Activated gamma-delta T cell (primary cell): ENCODE measurements at places on chromosomes 13 and 19.
A peak's percentile ranks its signal among the peaks of the same experiment; 100 is the strongest.

DNA sequence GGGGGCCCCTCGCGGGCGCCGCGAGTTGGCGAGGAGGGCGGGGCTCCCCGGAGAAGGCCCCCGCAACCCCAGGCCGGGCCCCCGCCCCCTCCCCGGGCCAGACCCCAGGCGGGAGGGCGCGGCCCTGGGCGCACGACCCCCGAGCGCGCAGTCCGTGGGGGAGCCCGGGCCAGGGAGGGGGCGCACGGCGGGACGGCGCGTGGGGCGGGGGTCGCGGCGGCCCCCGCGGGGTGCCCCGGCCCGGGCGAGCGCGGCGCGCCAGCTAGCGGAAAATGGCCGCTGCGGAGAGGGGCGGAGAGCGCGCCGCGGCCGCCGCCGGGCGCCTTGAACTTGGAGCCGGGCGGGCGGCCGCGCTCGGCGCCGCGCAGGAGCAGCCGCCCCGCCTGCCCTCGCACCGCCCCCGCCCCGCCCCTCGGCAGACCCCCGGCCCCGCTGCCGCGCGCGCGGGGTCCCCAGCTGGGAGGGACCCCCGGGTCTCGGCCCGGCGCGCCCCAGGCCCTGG lies 6.4 kb upstream of the NFIC start:
- no peak for DNase-seq

- no peak for DNase-seq
These were observed 225.2 kb upstream of the TSHZ3 start for GRCh38 chr19:31574251-31574973.

GRCh38 chr13:89554801-89555200 lies 1792.7 kb upstream of the MIR17HG start:
- no peak for DNase-seq

DNA sequence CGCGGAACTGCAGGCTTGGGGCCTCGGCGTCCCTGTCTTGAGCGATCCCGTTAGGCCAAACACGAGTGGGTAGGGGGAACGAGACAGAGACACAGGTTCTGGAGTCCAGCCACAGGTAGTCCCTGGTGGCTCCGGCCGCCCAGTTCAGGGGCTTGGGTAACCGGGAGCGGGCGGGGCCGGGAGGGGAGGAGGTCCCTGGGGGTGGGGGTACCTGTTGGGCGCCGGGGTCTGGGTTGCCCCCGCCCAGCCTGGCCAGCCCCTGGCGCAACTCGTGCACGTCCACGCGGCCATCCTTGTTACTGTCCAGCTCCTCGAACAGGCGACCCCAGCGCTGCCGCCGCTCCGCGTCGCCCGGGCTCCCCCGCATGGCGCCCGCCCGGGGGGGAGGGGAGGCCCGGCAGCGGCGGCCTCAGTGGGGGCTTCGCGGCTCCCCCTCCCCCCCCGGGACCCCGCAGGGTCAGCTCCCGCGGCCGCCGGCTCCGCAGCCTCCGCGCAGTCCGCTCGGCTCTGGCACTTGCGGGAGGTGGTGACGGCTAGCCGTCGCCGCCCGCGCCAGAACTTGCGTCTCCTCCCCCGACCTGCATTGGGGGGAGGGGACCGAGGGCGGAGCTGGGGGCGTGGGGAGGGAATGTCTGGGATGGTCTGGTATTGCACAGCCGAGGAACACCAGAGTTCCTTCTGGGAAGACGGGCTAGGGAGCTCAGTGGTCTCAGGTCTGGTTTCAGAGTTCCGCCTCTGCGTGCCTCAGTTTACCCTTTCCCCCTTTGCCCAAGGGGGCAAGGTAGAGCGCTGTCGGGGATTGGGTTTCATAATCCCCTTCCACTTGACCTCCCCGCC lies at the start of gene SLC25A23:
Gene SLC25A23 (minus strand): TSS at position 531 of the 837 bp plus-strand sequence. CDS start 164 bp downstream, at position 367.
- no peak for DNase-seq

- no peak for DNase-seq
These were observed 9.2 kb downstream of the PARP4 start for GRCh38 chr13:24503379-24503696.

DNA sequence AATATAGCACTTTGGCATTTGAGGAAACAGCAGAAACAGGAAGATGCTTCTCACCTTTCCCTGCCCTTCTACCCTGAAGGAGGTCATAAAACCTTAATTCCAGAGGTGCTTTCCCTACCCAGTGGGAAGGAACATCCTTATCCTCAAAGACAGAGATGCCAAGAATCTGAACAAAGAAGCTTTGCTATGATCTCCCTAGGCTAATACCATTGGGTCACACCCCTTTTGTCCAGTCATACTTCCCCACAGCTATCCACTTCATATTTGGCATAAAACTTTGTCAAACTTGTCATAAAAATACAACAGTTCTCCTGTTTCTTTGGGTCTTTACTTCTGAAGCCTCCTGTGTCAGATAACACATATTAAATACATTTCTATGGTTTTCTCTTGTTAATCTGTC lies 21.7 kb upstream of the RXFP2 start:
- DNase-seq = no peak

DNA sequence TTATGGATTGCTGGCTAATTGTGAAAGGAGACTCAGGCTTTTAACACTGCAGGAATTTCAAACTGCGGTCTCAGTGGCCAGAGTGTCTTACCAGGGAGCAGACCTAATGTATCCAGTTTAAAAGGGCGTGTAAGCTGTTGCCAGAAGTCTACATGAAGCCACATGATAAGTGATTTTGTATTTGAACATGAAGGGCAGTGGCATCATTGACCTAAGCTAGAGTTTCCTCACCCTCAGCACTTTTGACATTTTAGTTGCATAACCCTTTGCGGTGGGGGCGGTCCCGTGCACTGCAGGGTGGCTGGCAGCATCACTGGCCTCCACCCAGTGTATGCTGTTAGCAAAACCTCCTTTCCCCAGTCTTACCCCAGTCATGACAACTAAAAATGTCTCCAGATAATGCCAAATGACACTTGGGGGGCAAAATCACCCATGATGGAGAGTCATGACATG lies 23.7 kb upstream of the GPR18 start:
- DNase-seq = peak; percentile 32

DNA sequence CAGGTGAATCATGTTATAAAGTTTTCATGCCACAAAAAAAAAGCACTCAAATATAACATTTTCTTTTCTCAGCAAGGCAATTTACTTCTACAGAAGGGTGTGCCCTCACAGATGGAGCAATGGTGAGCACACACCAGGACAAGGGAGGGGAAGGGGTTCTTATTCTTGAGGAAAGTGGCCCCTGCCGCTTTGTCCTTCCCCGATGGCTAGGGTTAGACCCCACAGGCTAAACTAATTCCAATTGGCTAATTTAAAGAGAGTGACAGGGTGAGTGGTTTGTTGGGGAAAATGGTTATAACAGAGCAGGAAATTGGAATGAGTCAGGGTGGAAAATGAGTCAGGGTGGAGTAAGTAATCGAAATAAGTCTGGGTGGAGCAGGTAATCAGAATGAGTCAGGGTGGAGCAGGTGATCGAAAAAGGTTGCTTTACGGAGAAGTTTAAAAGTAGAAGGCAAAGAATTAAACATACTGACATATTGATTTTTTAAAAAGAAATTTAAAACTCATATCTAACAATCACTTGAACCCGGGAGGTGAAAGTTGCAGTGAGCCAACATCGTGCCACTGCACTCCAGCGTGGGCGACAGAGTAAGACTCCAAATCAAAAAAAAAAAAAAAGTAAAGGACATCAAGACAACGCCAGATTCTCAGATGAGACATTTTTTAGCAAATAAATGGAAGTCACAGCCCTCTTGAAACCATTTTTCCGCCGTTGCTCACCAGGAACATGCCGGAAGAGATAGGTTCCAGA lies 813 bp downstream of the ZNF562 start:
- DNase-seq = no peak

GRCh38 chr19:883661-884211 lies 9.3 kb downstream of the MED16 start:
- DNase-seq = no peak

DNA sequence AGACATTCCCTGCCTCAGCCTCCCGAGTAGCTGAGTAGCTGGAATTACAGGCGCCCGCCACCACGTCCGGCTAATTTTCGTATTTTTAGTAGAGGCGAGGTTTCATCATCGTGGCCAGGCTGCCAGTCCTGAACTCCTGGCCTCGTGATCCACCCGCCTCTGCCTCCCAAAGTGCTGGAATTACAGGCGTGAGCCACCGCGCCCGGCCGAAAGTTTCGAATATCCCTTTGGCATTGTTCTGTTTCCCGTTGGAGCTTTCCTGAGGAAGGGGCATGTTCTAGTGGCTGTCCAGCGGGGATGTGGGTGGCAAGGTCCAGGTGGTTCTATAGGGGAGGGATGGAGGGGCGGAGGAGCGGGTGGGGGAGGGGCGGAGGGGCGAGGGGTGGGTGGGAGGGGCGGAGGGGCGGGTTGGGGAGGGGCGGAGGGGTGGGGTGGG lies 2.1 kb upstream of the BSG start:
- no peak for DNase-seq

DNA sequence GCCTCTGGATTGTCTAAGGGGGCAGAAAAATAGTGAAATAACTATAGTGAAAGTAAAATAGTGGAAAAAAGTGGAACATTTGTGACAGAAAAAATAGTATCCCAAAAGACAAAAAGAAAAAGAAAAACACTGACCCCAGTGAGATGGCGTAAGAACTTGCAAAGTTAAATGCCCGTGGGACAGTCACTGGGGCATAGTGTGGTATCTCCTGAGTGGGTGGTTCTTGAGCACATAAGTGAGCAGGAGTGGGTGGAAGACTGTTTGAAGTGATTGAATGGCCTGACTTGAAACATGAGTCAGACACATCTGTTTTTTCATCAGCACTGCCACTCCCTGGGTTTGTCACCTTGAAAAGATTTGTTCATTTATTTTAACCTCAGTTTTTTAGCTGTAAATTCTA lies 2.5 kb downstream of the ZNF430 start:
- DNase-seq = no peak

GRCh38 chr13:91238036-91238435 lies 109.5 kb upstream of the MIR17HG start:
- no peak for DNase-seq

DNA sequence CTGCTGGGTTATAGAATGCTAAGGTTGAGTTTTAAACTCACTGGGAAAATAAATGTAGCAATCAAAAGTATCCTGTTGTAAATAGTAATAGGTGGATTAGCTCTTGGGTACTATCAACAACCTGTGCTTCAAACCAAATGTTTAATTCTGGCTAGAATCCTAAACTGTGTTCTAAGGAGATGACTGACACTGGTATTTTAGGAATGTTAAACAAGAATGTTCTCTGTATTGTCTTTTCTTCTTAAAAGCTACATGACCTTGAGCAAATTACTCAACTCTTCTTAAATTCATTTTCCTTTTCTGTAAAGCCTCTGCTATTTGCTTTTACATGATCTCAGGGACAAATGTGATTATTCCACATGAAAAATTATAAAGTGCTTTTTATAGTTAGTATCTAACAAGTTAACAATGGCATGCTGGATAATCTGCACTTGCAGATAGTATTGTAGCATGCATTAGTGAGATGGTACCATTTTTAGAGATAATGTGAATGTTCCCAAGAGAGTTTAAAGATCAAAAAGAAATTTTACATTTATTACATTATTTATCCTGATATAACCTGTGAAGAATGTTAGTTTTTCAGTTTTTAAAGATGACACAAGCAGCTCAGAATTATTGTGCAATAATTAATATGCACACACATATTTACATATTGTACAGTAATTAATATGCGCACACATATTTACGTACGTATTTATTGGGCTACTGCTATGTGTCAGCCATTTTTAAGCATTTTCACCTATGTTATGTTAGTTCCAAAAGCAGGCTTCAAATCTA lies 13.6 kb upstream of the EPSTI1 start:
- DNase-seq = no peak

GRCh38 chr19:42178791-42179674 lies 38.4 kb downstream of the DEDD2 start:
- DNase-seq = no peak

DNA sequence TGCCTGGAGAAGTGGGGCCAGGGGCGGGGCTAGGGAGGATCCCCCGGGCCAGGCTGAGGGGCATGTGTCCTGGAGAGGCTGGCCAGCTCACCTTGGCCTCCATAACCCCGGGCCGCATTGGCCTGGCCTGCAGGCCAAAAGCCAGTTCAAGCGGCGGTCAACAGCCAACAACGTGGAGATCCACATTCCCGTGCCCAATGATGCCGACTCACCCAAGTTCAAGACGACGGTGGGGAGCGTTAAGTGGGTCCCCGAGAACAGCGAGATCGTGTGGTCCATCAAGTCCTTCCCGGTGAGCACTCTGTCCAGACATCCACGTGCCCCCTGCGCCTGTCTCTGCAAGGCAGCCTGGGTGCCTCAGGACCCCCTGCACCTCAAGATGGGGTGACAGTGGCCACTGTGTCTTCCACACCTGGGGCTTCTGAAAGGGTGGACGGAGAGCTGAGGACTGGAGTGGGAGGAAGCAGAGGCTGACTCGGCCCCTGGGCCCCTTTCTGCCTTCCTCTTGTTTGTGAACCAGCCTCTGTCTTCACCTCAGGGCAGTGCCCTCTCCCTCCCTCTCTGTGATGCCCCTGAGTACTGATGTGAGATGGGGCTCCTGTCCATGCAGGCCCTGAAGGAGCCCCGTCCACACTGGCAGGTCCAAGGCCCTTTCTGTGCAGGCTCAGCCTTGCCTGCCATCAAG lies 31.1 kb downstream of the AP1M1 start:
- no peak for DNase-seq

- DNase-seq = no peak
These were observed 86.9 kb downstream of the TBC1D4 start for GRCh38 chr13:75395066-75395465.

- DNase-seq = no peak
These were observed 324.6 kb downstream of the KLF12 start for GRCh38 chr13:73809561-73809960.

DNA sequence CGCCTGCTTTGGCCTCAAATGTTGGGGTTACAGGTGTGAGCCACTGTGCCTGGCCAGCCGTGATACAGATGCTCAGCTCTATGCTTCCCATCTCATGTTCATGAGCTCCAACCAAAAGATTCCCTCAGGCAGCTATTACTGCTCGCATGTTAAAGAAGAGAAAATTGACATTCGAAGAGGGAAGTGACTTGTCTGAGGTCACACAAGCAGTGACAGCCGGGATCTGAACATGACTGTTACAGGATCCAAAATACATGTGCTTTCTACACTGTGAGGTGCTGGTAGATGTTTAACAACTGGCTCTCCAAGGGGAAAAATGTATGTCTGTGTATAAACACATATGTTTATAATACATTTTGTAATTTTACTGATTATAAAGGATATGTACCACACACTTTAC lies 11.3 kb downstream of the FPR1 start:
- DNase-seq = no peak

- DNase-seq = no peak
These were observed 50.0 kb upstream of the RGCC start for GRCh38 chr13:41407380-41407779.

GRCh38 chr19:46515879-46516350 lies 20.2 kb upstream of the PNMA8B start:
- DNase-seq = no peak

DNA sequence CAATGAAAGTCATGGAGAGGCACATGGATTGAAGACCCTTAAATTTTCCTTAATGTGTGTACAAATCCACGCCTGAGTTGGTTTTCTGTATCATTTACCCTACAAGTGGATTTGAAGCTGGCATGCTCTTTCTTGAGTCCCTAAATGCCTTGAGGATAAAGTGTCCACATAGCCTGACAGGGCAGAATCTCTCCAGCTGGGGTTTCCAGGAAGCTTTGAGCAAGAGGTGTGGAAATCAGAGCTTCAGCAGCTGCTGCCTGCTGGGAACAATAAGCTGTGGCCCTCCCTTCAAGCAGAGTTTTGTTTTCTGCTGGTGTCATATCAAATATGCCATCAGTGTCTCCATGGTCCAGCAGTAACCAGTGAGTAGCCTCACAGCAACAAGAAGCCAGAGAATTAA lies 120.3 kb upstream of the SERTM1 start:
- no peak for DNase-seq
